ENCODE measurements at places on chromosomes 5 and 9.

DNA sequence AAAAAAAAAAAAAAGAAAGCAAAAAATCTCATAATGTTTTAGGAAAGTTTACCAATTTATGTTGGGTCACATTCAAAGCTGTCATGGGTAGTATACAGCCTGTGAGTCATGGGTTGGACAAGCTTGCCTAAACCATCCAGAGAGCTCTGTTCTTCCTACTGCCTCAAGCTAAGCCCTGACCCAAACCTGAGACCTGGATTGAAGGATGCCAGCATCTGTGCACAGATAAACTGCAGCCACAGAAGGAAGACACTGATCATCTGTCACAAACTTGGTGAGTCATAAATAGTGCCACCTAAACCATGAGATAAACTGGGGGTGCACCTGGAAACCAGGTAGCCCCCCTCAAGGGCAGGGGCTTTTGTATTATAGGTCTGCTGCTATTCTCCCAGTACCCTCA, 31.0 kb downstream of the CSF2 start:
- no peak for DNase-seq

- no peak for DNase-seq
Measured at GRCh38 chr5:107224272-107224671, 446.5 kb downstream of the EFNA5 start.

DNA sequence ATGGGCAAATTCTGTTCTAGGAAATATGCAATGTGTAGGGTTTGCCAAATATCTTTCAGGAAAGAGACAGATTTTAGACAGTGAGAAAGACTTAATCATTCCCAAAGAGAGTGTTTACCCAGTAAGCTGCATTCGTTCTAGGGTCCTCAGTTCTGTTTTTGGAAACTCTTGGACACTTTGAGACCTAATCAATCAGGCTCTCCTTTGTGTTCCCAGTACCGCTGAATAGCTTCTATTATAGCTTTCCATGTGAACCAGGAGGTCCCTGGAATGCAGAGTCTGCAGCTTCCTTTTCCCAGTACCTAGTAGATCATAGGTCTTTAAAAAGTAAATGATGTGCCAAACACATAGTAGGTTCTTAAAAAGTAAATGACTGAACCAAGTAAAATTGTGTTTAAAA, 11.4 kb upstream of the SPINK1 start:
- DNase-seq, result no peak

- no peak for DNase-seq
Measured at GRCh38 chr5:59471463-59471862, 422.1 kb downstream of the PDE4D start.

- DNase-seq, result no peak
Measured at GRCh38 chr5:132667309-132667708, 6.5 kb upstream of the IL4 start.

GRCh38 chr5:14753292-14753691, 88.8 kb downstream of the OTULIN start:
- DNase-seq, result no peak

DNA sequence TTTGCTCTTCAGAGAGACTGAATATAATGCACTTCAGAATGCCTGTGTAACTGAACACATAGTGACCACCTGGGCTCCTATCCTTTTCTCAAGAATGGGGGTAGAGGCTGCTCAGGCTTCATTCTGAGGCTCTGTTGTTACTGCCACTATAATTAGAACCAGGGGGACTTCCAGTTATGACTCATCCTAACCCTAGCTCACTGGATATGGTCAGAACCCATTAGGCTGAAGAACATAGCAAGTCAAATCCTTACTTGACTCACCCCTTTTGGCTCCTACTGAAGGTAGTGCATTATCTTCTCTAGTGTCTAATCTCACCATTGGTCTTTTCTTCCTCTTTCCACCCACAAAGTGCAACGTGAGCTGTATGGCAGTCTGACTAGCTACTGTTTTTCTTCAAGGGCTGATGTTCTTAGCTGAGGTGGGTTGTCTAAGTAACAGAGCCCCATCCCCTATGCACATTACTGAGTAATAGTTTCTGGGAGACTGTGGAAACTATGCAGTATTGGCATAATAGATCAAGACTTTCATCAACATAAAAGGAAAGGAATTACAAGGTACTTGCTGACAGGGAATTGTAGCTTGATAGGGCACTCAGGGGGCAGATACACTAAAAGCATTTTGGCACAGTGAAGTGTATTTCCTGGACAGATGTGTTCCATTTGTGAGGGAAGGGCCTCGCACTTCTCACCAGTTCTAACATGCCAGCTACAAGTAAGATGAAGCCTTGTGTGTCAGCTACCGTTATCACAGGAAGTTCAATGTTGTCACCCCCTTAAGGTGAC, 431.0 kb upstream of the MEF2C start:
- no peak for DNase-seq

- DNase-seq, result no peak
Measured at GRCh38 chr9:85216601-85217000, 525.2 kb downstream of the AGTPBP1 start.

- DNase-seq, result peak; percentile 36
Measured at GRCh38 chr9:91162784-91163443, 198.8 kb downstream of the AUH start.

- no peak for DNase-seq
Measured at GRCh38 chr9:36985769-36986467, 48.1 kb downstream of the PAX5 start.

- DNase-seq, result no peak
Measured at GRCh38 chr5:151670953-151671636, 15.6 kb downstream of the SPARC start.

- DNase-seq, result no peak
Measured at GRCh38 chr5:151223447-151224264, at the start of gene CCDC69. Gene CCDC69, minus strand, starts transcription at chr5:151224092. Its CDS starts 122 bp downstream, at chr5:151223970.
